Neural progenitor cell (in vitro differentiated cells): ENCODE measurements at places on chromosomes 6 and 20. TPM values are rescaled to one million over a fixed set of nuclear protein-coding genes. Genes with fewer than 3 reads are reported as not detected.

DNA sequence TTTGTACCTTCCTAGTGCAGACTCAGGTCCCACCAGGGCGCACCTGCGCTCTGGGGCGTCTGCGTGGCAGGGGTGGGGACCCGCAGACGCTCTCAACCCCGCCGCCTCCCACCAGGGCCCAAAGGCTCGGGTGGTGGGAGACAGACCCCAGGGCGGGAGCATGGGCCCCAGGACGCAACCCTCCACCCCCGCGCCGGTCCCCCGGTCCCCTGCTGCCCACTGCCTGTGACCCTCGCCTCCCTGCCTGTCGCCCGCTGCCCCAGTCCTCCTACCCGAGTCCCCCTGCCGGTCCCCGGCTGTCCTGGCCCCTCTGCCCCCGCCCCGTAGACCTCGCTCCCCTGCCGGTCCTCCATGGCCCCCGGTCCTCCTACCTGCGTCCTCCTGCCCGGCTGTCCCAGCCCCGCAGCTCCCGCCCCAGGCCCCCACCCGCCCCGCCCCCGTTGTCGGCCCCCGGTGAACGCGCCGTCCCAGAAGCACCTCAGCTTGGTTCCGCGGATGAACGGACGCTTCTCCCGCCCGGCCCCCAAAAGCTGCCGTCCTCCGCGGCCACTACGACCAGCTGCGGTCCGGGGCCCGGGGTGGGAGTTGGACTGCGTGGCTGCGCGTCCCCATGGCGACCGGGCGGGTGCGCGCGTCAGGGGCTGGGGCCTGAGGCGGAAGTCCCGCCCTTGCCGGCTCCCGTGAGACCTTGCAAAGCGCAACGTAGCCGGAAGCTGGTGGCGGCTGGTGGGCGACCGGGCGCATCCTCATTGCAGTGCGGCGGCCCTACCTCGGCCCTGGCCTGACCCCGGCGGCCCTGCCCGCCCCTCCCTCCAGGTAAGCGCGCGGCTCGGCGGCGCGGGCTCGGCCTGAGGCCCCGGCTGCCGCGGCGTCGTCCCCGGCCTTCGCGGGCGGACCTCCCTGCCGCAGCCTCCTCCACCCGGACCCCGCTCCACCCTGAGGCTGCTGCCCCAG, at the start of gene ARFGAP1:
Gene ARFGAP1 (plus strand): TSS at position 709 of the 954 bp plus-strand sequence. CDS start 2,768 bp downstream, outside the sequence.
- peak within 1 kb of the TSS; percentile 94 for H3K4me3 ChIP-seq
- H3K36me3 ChIP-seq: no peaks in the 10 kb centered on the region
- no peaks in the 10 kb centered on the region for H3K27me3 ChIP-seq
- H3K27ac ChIP-seq: no peak within 1 kb of the TSS
- peaks cover 13% of the 10 kb centered on the region for H3K4me1 ChIP-seq
- DNase-seq: peak; percentile 97

GRCh38 chr6:51387907-51388306, 569.2 kb downstream of the TFAP2B start:
- no peaks in the 10 kb centered on the region for H3K27me3 ChIP-seq
- no peak overlapping the region for H3K27ac ChIP-seq
- H3K36me3 ChIP-seq: no peaks in the 10 kb centered on the region
- no peak for DNase-seq

Gene BMP7
- total RNA-seq: 11.2 and 31.1 TPM in 2 replicates

DNA sequence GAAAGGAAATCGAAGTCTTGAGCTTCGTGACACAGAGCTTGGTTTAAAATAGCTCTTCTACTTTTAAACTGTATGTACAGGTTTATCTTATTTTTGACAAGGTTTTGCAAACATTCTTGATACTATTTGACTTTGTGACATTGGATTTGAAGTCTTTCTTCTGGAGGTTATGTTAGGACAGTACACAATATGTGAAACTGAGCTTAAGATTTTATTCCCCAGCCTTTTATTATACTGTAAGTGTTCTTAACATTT, 95.2 kb upstream of the BTBD3 start:
- no peaks in the 10 kb centered on the region for H3K4me1 ChIP-seq
- peaks cover 14% of the 10 kb centered on the region for H3K27me3 ChIP-seq
- H3K27ac ChIP-seq: no peak overlapping the region
- H3K36me3 ChIP-seq: no peaks in the 10 kb centered on the region
- no peak overlapping the region for H3K4me3 ChIP-seq
- DNase-seq: no peak

- no peaks in the 10 kb centered on the region for H3K27me3 ChIP-seq
- no peaks in the 10 kb centered on the region for H3K36me3 ChIP-seq
- no peak overlapping the region for H3K27ac ChIP-seq
- DNase-seq: peak; percentile 78
- no peaks in the 10 kb centered on the region for H3K4me1 ChIP-seq
These were observed 46.0 kb downstream of the GTF2H5 start for GRCh38 chr6:158213925-158214674.

Gene BPIFB1
- total RNA-seq: not detected in 2 replicates

Gene PMEPA1
- 0.03 and 1.7 TPM in 2 replicates for total RNA-seq

Gene DYNLT2
- 3.3 and 4.7 TPM in 2 replicates for total RNA-seq

Gene GMDS
- total RNA-seq: 9.4 and 22.6 TPM in 2 replicates

- H3K4me1 ChIP-seq: peaks cover 6% of the 10 kb centered on the region
- DNase-seq: no peak
- H3K4me3 ChIP-seq: no peak overlapping the region
- no peaks in the 10 kb centered on the region for H3K36me3 ChIP-seq
- H3K27ac ChIP-seq: no peak overlapping the region
These were observed 357.2 kb downstream of the CENPW start for GRCh38 chr6:126696921-126697693.

Gene PCK1
- not detected in 2 replicates for total RNA-seq

- H3K27me3 ChIP-seq: no peaks in the 10 kb centered on the region
- H3K36me3 ChIP-seq: no peaks in the 10 kb centered on the region
- no peak overlapping the region for H3K4me3 ChIP-seq
- H3K27ac ChIP-seq: no peak overlapping the region
- no peak for DNase-seq
- peaks cover 7% of the 10 kb centered on the region for H3K4me1 ChIP-seq
These were observed 318.1 kb downstream of the CDC5L start for GRCh38 chr6:44705596-44705995.
